ENCODE measurements at places on chromosomes 12 and 14.
A peak's percentile ranks its signal among the peaks of the same experiment; 100 is the strongest.

GRCh38 chr14:29425705-29426482, 501.8 kb downstream of the PRKD1 start:
- no peak for DNase-seq

- DNase-seq = no peak
Observed at GRCh38 chr14:99630202-99630601, 14.7 kb upstream of the HHIPL1 start.

DNA sequence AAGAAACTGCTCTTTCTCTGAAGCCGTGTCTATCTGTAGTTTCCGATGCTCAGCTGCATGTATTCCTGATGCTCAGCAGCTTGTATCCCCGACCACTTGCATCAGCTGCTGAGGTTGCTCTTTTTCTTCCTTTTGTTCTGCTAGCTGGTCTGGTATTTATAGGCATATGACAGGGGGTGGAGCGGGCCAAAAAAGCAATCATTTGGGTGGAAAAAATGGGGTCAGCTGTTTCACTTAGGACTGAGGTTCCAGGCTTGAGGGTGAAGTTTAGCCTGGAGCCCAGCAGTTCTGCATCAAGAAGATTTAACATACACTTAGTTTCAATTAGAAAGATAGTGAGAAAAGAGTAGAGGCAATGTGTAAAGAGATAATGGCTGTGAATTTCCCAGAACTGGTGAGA, 23.6 kb upstream of the AMN1 start:
- DNase-seq = no peak

DNA sequence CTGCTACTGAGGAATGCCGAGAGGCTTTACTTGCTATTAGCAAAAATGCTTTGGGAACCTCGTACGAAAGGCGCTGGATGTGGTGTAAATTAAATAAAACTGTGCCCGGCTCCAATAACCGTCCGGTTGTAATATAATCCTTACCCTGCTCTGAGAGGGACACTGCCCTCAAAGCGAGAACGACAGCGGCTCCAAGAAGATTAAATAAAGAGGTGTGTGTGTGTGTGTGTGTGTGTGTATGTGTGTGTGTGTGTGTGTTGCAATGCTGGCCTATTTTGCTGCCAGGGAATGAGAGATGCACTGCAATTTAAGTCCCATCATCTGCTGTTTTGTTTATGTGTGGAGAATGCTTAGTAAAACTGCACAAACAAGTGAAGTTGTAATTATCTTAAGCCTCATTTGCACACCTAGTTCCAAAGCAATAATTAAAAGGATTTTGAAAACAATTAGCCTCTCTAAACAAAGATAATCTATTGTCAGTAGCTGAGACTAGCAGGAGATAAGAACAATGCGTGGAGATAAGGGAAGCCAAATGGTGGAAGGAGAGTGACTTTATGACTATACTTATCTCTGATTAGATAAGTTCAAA, 1.2 kb upstream of the SIX1 start:
- DNase-seq = no peak

GRCh38 chr14:83485591-83485990, 1951.9 kb upstream of the SEL1L start:
- no peak for DNase-seq

- no peak for DNase-seq
Observed at GRCh38 chr14:25658988-25659387, 609.0 kb upstream of the STXBP6 start.

DNA sequence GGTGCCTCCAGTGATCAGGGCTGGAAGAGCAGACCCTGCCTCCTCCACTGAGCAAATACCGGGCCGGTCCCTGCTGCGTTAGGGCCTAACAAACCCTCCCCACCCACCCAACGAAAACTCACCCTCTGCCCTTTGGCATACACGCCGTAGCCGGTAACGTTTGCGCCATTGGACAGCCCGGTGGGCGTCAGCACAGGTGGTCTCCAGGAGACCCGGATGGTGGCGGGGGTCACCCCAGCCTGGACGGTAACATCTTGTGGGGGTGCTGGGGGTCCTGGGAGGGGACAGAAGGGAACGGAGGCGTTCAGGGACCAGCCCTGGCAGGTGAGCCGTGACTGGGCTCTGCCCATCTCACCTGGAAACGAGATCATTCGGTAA, 100.5 kb downstream of the PIWIL1 start:
- DNase-seq = no peak

- DNase-seq = peak; percentile 33
Observed at GRCh38 chr12:105420659-105421240, 90.3 kb downstream of the C12orf75 start.

Measured in retinal pigment epithelial cell (primary cell).